ENCODE measurements at places on chromosomes 16 and 17.

GRCh38 chr17:50344731-50345365, 1.1 kb upstream of the XYLT2 start:
- DNase-seq, result no peak

- no peak for DNase-seq
These were observed 12.9 kb downstream of the RPUSD1 start for GRCh38 chr16:775236-775796.

DNA sequence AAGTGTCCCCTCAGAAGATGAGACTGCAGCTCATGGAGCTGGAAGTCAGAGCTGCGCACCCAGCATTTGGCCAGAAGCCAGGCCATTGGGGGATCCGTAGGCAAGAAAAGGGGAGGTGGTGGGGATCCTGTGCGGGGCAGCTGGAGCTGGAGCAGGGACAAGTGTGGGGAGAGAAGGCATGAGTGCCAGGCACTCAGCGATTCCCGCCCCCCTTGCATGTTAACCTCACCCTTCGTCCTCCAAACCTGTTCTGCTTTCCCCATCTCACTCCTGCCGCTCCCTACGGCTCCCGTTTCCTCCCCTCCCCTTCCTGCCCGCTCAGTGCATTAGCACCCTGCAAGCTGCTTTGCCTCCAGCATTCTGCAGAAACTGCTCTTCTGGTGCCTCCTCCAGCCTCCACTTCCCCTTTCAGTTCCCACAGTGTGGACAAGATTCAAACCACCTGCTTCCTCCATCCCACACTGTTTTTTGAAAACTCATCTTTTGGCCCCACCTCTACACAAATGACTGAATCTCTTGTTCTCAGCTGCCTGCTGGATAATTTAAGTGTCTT, 5.6 kb downstream of the ALOX15 start:
- no peak for DNase-seq

DNA sequence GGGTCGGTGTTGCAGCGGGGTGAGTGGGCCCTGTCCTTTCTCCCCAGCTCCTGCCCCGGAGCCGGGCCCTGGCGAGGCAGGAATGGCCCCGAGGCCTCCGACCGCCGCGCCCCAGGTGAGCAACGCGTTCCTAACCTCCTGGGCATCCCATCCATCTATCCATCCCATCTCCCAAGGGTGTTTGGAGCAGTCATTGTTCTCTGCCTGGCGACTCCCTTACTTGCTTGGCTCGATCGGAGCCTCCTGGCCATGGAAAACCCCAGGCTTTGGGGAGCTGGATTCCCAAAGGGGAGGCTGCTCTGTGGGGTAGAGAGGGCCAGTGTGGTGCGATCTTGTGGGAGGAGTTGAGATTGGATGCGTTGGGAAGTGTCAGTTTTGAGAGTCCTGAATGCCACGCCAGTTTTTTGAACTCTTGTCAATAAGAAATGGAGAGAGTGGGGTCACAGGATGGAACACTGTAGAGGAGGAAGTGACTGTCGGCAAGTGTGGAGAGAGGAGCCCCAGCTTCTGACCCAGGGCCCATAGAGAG, 684 bp downstream of the ZFP90 start:
- no peak for DNase-seq

DNA sequence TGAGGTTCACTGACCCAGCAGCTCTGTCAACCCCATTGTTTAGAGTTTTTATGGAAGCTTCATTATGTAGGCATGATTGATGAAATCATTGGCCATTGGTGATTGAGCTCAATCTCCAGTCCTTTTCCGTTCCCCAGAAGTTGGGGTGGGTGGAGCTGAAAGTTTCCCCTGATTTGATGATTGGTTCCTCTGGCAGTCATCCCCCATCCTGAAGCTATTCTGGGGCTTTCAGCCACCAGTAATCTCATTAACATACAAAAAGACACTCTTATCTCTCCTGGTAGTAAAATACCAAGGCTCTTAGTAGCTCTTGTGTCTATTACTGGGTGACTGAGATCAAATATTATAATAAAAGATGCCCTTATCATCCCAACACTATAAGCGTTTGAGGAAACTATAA, 67.1 kb downstream of the TANC2 start:
- DNase-seq, result no peak

DNA sequence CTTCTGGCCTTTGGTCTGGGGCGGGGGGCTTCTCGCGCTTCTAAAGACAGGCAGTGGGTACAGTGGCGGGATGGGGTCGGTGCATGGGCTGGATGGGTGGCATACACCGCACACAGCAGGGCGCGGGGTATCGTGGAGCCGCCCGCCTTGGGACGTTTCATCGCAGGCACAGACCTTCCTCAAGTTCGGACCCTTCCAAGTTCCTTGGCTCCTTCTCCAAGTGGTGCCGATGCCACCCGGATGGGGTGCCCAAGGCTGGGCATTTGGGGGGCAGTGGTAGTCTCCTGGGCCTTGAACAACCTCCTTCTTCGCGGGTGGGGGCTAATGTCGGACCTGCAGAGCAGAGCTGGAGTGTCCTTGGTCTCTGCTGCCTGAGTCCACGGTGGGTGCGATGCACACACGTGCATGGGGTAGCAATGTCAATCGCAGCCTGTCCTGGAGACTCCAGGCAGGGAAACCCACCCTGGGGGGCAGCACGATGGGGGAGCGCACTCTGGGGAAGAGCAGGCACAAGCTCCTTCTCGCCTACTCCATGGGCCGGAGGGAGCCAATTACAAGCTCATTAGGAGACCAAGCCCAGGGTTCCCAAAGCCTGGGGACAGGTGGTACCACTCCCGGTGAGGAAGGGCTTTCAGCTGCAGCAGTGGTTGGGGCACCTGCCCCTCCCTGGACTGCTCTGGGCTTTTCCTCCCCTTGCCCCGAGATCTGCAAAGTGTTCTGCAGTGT, 686 bp upstream of the MTSS2 start:
- no peak for DNase-seq

GRCh38 chr17:8436169-8436843, 622 bp downstream of the NDEL1 start:
- peak; percentile 64 for DNase-seq

DNA sequence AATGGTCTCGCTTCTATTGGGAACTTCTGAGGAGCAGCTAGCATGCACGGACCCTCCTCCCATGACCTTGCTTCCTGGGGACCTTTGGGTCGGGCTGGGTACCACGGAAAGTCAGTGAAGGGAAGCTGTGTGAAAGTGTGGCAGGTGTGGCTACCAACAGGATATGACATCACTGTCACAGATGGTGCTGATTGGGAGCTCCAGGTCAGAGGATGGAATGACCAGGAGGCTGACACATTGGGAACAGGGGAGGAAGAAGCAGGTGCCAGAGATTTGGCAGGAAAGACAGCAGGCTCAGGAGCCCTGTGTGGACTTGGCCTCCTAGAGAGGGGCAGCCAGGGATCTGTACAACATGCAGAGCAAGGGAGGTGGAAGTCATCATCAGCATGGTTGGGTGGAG, 34.0 kb downstream of the CPNE2 start:
- DNase-seq, result no peak

DNA sequence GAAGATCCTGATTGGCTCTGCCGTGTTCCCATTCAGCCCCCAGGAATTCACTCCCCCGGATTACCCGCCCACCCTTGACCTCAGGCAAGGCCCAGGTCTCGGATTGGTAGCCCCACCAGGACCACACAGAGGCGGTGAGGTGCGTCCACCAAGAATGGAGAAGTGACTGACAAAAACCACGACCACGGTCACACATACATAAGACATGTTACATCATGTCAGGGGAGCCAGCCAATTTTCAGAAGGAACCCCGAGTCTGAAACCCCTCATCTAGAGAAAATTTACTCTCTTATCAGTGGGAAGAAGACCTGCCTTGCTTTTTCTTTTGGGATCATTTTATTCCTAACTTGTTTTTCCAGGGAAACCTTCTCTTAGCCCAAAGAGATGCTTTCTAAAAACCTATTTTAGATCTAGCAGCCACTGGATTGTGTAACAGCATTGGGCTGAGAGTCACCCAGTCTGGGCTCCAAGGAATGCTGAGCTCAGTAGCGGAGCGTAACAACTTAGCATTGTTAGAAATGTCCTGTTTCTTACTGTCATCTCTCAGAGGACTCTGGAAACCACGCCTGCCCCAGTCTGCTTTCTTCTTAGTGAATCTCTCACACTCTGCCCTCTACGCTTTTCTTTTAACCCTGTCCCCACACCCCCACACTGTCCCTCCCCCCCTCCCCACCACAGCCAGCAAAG, 164.1 kb downstream of the CMIP start:
- DNase-seq, result no peak

GRCh38 chr16:71339236-71340171, 19.0 kb upstream of the CALB2 start:
- no peak for DNase-seq

DNA sequence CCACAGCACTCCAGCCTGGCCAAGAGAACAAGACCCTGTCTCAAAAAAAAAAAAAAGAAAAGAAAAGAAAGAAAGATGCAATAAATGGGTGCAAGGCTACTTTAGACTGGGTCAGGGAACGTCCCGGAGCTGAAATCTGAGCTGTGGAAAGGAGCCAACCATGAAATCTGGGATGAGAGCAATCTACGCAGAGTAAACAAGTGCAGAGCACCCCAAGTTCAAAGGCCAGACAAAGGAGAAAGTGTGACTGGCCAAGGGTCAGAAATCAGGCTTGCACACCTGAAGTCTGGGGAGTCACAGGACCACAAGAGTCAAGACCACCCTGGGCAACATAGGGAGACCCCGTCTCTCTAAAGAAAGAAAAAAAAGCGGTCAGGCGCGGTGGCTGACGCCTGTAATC, 2.8 kb downstream of the SHMT1 start:
- DNase-seq, result no peak

- no peak for DNase-seq
These were observed 31.7 kb downstream of the TOM1L2 start for GRCh38 chr17:17940441-17940911.

GRCh38 chr16:57876210-57876609, 73.9 kb upstream of the KIFC3 start:
- no peak for DNase-seq

DNA sequence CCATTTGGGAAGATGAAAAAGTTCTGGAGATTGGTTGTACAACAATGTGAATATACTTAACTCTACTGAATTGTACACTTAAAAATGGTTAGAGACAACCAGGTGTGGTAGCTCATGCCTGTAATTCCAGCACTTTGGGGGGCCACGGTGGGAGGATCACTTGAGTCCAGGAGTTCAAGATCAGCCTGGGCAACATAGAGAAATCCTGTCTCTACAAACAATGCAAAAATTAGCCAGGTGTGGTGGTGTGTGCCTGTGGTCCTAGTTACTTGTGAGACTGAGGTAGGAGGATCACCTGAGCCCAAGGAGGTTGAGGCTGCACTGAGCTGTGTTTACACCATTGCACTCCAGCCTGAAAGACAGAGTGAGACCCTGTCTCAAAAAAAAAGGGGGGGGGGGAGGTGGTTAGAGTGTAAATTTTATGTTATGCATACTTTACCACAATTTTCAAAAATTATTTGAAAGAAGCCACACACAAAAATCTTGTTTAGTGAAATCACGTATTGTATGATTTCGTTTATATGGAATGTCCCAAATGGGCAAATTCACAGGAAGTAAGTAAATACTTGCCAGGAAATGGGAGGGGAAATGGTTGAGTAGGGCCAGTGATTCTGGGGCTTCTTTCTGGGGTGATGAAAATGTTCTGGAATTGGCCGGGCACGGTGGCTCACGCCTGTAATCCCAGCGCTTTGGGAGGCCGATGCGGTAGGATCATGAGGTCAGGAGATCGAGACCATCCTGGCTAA, 37.1 kb upstream of the AMZ2 start:
- DNase-seq, result no peak

- DNase-seq, result no peak
These were observed 57.7 kb upstream of the SLC25A19 start for GRCh38 chr17:75346906-75347305.

- peak; percentile 40 for DNase-seq
These were observed 30.8 kb upstream of the DHX40 start for GRCh38 chr17:59534583-59534982.

- no peak for DNase-seq
These were observed 37.5 kb downstream of the OTOA start for GRCh38 chr16:21701271-21701670.
